Hypothalamus (tissue), 51 donors: ENCODE measurements at places on chromosomes 5 and 9.

- no peak for DNase-seq
Observed at GRCh38 chr5:138699482-138699881, 53.7 kb upstream of the CTNNA1 start.

DNA sequence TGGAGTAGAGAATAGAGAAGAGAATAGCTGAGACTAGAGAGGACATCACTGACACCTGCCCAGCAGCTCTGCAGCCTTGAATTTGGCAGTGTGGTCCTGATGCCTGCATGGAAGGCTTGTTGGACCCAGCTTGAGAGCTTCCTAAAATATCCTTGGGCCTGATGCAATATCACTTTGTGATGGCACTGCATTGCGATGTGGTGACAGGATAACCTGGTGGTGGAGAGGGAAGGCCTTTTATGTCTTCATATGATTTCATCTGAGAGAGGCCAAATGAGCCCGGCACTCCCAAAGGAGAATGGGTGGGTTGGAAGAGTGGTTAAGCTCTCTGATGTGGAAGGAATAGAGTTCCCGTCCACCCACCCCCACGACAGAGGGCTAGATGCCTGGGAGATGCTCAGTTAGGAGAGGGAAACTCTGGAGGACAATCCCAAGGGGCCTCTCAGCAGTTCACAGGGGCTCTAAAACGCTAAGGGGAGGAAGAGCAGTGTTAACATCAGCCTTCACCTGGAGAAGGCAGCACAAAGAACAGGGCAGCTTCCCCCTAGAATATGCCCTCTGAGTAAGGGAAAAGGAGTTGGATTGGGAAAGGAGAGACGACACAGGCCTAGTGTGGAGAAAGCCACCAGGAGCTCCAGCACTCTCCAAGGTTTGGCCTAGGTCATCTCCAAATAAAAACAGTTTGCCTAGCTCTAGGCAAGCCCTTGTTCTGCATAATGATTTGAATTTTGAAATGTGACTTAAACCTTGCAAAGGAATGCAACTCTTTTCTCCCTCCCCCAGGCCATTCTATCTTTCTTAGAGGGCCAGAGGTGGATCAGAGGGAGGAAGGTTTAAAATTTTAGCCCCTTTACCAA, 99.8 kb upstream of the SSBP2 start:
- DNase-seq: no peak

GRCh38 chr5:51336878-51337277, 46.4 kb upstream of the ISL1 start:
- no peak for DNase-seq

- DNase-seq: no peak
Observed at GRCh38 chr9:121748727-121749423, 97.4 kb downstream of the DAB2IP start.

DNA sequence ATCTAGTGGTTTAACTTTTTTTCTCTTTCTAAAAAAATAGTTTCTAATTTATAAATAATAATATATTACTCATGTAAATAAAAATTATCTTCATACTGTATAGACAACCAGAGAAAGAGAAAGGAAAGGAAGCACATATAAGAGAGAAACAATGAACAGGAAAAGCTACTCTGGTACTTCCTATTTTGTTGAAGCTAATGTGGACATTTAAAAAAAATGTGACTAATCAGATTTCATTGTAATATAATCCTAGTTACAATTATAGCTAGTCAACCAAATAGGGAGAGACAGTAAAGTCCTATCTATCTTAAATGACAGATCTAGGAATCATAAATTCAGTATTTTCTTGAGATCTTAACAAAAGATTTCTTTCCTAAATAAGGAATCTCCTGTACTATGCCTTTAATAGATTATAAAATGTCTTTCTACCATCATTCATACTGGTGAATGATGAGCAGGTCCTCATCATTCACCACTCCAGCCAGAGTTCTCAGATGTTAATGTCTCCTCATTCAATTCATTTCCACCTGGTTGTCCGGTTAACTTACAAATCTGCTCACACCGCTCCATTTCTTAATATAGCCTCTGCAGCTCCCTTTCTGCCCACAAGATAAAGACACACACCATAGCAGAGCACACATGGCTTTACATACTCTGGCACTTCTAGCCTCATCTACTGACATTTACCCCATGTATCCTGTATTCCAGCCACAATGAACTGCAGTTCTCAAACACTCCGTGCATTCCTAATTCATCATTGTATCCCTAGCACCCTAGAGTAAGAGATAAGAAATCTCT, 30.9 kb downstream of the ZFR start:
- no peak for DNase-seq

- DNase-seq: no peak
Observed at GRCh38 chr5:1135696-1136525, 24.0 kb upstream of the SLC12A7 start.

- peak; percentile 48 for DNase-seq
Observed at GRCh38 chr5:154811653-154812465, 38.5 kb downstream of the FAXDC2 start.

GRCh38 chr5:179422908-179423481, 77.7 kb upstream of the ADAMTS2 start:
- DNase-seq: no peak

- no peak for DNase-seq
Observed at GRCh38 chr5:151798674-151799073, 26.9 kb downstream of the G3BP1 start.

DNA sequence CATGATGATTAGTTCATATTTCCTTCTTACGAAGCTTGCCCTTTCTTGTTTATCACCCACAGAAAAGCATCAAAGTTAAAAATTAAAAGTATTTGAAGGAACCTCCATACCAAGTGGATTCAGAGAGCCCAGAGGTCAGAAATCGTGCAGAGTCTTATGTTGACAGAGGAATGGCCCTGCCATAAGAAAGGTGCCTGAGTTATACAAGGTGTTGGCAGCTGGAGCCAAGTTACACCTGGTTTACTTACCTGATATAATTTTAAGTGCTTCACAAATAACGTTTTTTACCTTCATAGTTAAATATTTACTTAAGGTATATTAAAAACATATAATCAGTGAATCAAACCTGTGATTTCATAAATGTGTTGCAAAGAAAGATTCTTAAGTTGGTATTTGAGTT, 42.3 kb upstream of the DHFR start:
- DNase-seq: no peak
